ENCODE measurements at places on chromosomes 11 and 22. TPM values are rescaled to one million over a fixed set of nuclear protein-coding genes. Genes with fewer than 3 reads are reported as not detected.

DNA sequence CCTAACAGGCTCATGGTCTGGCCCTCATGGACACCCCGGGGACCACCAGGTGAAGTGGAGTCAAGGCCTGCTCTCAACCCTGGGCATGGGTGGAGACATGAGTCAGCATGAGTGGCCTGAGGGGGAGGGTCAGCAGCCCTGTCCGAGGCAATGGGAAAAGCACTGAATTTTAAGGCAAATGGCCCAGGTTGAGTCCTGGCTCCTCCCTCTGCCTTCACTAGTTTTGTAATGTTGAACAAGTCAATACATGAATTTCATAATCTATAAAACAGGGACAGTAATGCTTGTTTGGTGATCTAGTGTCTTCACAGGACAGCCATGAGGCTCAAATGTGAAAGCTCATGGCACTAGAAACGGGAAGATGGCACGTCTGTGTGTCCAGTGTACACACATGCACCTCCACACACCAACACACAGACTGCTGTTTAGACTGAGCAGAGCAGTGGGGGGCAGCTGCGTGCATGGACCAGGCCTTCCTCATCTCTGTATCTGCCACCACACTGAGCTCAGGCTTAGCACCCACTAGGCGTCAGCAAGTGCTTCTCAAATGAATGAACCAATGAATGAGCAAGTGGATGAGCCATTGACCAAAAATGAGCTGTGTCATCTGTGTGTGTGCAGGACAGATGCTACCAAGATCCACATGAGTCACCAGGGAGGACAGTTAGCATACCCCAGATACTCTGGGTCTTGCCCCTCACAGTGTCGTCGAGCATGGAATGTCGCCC, 63.4 kb downstream of the NRXN2 start:
- H3K4me1 ChIP-seq = peaks cover 38% of the 10 kb centered on the region
- peak overlapping the region; percentile 82 for H3K27ac ChIP-seq
- no peak overlapping the region for H3K4me3 ChIP-seq
- peak; percentile 87 for DNase-seq
- H3K36me3 ChIP-seq = no peaks in the 10 kb centered on the region

DNA sequence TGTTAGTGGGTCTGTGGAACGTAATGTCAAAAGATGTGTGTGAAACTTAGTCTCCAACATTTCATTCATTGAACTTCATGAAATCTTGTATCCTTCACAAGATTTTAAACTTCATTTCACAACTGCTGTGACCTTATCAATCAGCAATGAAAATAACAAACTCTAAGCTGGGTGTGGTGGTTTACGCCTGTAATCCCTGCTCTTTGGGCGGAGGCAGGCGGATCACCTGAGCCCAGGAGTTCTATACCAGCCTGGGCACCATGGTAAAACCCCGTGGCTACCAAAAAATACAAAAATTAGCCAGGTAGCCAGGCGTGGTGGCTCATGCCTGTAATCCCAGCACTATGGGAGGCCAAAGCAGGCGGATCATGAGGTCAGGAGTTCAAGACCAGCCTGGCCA, 5.1 kb downstream of the CHKA start:
- no peak for DNase-seq
- no peaks in the 10 kb centered on the region for H3K27me3 ChIP-seq
- peaks cover 40% of the 10 kb centered on the region for H3K36me3 ChIP-seq
- no peak overlapping the region for H3K4me3 ChIP-seq

DNA sequence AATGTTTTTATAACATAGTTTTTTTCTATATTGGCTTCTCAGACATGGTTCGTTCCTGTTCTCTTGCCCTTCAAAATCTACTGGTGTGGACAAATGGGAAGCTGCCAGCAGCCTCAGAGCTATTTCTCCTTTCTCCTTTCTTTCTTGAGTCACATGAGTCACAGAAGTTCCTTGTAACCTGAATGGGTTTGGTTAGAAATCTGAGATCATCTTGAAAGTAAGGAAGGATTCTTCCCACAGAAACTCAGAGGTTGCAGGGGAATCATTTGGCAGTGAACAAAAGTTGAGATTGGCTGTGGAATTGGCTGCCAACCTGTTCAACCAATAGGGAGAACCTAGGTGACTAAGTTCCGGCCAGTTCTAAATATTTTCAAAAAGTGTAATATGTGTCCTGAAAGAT, 12.5 kb downstream of the PLET1 start:
- no peaks in the 10 kb centered on the region for H3K27me3 ChIP-seq
- H3K36me3 ChIP-seq = no peaks in the 10 kb centered on the region
- H3K4me1 ChIP-seq = no peaks in the 10 kb centered on the region
- DNase-seq = no peak

DNA sequence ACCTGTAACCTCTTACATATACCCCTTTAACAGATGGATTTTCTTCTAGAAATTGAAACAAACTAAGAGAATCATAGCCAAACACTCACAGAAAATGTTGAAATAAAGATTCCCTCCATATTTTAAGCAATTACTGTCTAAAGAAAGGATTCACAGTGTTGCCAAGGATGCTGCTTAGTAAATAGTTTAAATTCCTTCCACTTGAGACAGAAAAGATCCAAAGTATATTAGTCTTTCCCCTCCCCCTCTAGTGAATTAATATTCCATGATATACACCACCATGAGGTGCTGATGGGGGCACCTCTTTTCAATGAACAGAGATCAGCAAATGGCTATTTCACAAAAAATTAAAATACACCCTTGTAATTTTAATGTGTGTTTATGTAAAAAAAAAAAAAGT, 186.8 kb downstream of the SOX6 start:
- H3K4me3 ChIP-seq = no peak overlapping the region
- DNase-seq = no peak
- H3K4me1 ChIP-seq = 0 out of 3 replicates have a peak, but pooled peaks cover 2% of the 10 kb centered on the region
- no peak overlapping the region for H3K27ac ChIP-seq
- no peaks in the 10 kb centered on the region for H3K36me3 ChIP-seq
- H3K27me3 ChIP-seq = no peaks in the 10 kb centered on the region

DNA sequence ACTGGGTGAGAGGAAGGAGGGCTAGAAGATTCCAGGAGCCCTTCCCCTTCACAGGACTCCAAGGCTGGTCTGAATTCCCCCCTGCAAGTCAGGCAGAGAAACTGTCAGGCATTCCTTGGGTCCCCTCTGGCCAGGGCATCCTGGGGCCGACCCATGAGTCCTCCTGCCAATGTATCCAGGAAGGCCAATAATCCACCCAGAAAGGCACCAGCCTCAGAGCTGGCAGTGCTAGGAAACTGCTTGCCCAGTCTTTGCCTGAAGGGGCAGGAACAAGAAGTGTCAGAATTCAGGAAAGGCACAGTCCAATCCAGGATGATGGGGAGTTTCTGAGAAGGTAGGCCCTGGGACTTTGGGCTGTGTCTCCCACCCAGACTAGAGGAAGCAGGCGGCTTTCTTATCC, 41.0 kb downstream of the BUD13 start:
- no peaks in the 10 kb centered on the region for H3K36me3 ChIP-seq
- no peaks in the 10 kb centered on the region for H3K4me1 ChIP-seq
- no peak overlapping the region for H3K27ac ChIP-seq
- no peak for DNase-seq
- peaks cover 56% of the 10 kb centered on the region for H3K27me3 ChIP-seq
- H3K4me3 ChIP-seq = no peak overlapping the region

GRCh38 chr11:72962084-72962483, 147.9 kb downstream of the ATG16L2 start:
- no peaks in the 10 kb centered on the region for H3K36me3 ChIP-seq
- H3K4me3 ChIP-seq = no peak overlapping the region
- no peak for DNase-seq

GRCh38 chr11:36365907-36366306, 69.8 kb downstream of the PRR5L start:
- no peaks in the 10 kb centered on the region for H3K4me1 ChIP-seq
- H3K4me3 ChIP-seq = no peak overlapping the region
- H3K27me3 ChIP-seq = peaks cover 18% of the 10 kb centered on the region
- H3K36me3 ChIP-seq = no peaks in the 10 kb centered on the region

DNA sequence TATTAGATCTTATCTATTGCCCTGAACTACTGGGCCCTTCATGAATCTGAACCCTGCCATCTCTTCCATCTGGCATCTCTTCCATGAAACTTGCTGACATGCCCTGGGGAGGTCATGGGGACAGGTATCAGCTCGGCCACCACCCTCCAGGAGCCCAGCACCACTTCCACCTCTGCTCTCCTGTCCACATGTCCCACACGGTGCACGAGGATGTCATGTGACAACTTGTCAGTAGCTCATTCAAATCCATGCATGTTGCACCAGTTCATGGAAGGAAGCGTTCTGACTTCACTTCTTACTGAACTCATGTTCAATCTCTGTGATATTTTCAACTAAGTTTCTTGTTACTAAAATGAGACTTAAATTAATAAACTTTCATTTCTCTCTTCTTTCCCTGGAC, 16.6 kb downstream of the YPEL1 start:
- no peak overlapping the region for H3K4me3 ChIP-seq
- no peaks in the 10 kb centered on the region for H3K4me1 ChIP-seq
- no peak overlapping the region for H3K27ac ChIP-seq
- H3K36me3 ChIP-seq = no peaks in the 10 kb centered on the region

GRCh38 chr22:40290516-40290915, 55.8 kb upstream of the ADSL start:
- no peak overlapping the region for H3K27ac ChIP-seq
- no peaks in the 10 kb centered on the region for H3K4me1 ChIP-seq
- no peak overlapping the region for H3K4me3 ChIP-seq
- peaks cover 49% of the 10 kb centered on the region for H3K36me3 ChIP-seq
- no peaks in the 10 kb centered on the region for H3K27me3 ChIP-seq

- H3K36me3 ChIP-seq = no peaks in the 10 kb centered on the region
- no peak for DNase-seq
- H3K27ac ChIP-seq = no peak overlapping the region
- H3K4me3 ChIP-seq = no peak overlapping the region
- H3K4me1 ChIP-seq = no peaks in the 10 kb centered on the region
Observed at GRCh38 chr11:103257360-103257759, 148.1 kb downstream of the DYNC2H1 start.

- peaks cover 17% of the 10 kb centered on the region for H3K4me1 ChIP-seq
- no peak overlapping the region for H3K4me3 ChIP-seq
- DNase-seq = peak; percentile 58
- H3K36me3 ChIP-seq = no peaks in the 10 kb centered on the region
- no peaks in the 10 kb centered on the region for H3K27me3 ChIP-seq
- no peak overlapping the region for H3K27ac ChIP-seq
Observed at GRCh38 chr11:57249384-57250319, 12.6 kb upstream of the APLNR start.

DNA sequence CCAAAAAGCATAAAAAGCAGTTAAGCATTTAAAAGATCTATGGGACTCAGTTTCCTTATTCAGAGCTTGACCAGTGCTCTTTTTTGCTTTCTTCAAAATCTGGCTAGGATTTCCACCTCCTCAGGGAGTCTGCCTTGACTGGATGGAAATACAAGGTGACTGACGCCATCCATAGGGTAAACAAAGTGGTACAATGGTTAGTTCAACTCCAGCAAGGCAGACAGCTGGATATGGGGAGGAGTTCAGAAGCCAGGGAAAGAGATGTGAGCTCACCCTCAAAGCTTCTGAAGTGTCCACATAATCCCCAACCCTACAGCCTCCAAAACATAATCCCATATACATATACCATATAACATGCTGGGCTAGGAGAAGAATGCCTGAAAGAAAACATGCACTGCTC, 52.0 kb downstream of the KIRREL3 start:
- no peaks in the 10 kb centered on the region for H3K36me3 ChIP-seq
- no peak overlapping the region for H3K4me3 ChIP-seq
- peaks cover 7% of the 10 kb centered on the region for H3K27me3 ChIP-seq
- no peak overlapping the region for H3K27ac ChIP-seq

GRCh38 chr11:24068197-24068596, 428.7 kb upstream of the LUZP2 start:
- H3K4me1 ChIP-seq = no peaks in the 10 kb centered on the region
- no peaks in the 10 kb centered on the region for H3K36me3 ChIP-seq
- no peak overlapping the region for H3K4me3 ChIP-seq
- H3K27me3 ChIP-seq = no peaks in the 10 kb centered on the region

- no peak overlapping the region for H3K4me3 ChIP-seq
- H3K36me3 ChIP-seq = no peaks in the 10 kb centered on the region
- H3K27ac ChIP-seq = no peak overlapping the region
- peaks cover 10% of the 10 kb centered on the region for H3K27me3 ChIP-seq
- H3K4me1 ChIP-seq = no peaks in the 10 kb centered on the region
Observed at GRCh38 chr11:118216621-118217481, 8.0 kb downstream of the JAML start.

GRCh38 chr11:38582756-38583155, 1984.7 kb upstream of the RAG2 start:
- H3K27ac ChIP-seq = no peak overlapping the region
- H3K36me3 ChIP-seq = no peaks in the 10 kb centered on the region
- no peak overlapping the region for H3K4me3 ChIP-seq
- DNase-seq = no peak
- H3K27me3 ChIP-seq = no peaks in the 10 kb centered on the region

DNA sequence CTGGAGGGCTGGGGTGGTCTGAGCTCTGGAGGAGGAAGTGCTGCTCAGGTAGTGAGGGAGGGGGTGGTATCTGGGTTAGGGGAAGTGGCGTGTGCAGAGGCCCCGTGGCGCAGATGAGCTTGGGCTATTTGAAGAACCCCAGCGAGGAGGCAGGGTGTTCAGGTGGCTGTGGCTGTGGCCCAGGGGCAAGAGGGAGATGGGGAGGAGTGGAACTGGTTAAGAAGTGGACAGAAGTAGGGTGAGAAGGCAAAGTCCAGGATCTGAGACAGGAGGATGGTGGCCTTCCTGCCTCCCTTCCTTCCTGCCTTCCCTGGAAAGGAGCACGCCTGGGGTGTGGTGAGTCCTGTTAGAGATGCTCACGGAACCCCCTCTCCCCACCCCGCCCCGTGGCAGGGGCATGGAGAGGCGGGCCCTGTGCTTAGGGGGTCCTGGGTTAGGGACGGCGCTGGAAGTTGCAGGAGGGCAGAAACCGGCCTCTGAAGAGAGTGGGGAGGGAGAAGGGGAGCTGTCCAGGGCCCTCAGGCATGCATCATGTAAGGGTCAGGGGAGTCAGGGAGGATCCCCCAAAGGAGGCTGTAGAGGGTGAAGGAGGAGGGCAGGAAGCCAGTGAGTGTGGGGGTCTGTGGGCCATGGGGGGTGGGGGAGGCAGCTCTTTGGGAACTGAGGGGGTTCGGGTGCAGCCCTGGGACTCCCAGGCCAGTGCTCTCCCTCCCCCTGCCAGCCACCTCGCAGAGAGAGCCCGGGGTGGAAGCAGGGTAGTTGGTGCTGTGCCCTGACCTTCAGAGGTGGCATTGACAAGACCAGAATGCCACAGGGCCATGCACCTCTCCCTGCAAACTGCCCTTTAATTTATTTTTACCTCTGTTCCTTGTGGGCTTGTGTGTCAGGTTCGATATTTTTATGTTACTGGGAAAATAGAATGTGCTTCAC, 63.7 kb upstream of the PARVG start:
- H3K4me3 ChIP-seq = no peak overlapping the region
- H3K36me3 ChIP-seq = no peaks in the 10 kb centered on the region
- DNase-seq = no peak
- no peak overlapping the region for H3K27ac ChIP-seq

- H3K4me1 ChIP-seq = no peaks in the 10 kb centered on the region
- H3K4me3 ChIP-seq = no peak overlapping the region
- no peak overlapping the region for H3K27ac ChIP-seq
- H3K27me3 ChIP-seq = peaks cover 9% of the 10 kb centered on the region
Observed at GRCh38 chr11:44831605-44832394, 105.0 kb downstream of the TSPAN18 start.

Gene C11orf91
- not detected for total RNA-seq

Gene RFPL2
- total RNA-seq = not detected

Gene TTC9C
- total RNA-seq = 34.0 TPM

Gene ATG2A
- 37.7 TPM for total RNA-seq

Gene SELENOH
- 216 TPM for total RNA-seq

Gene SEPTIN5
- 195 TPM for total RNA-seq

Gene ZC3H7B
- total RNA-seq = 49.8 TPM
